Activated CD4-positive, alpha-beta T cell treated with anti-CD3 and anti-CD28 coated beads, Interleukin-2, amount 50 U/mL, for 16 hours (primary cell): ENCODE measurements at places on chromosomes 6 and 20.

- DNase-seq = no peak
Measured at GRCh38 chr6:47165918-47166317, 123.8 kb upstream of the ADGRF1 start.

DNA sequence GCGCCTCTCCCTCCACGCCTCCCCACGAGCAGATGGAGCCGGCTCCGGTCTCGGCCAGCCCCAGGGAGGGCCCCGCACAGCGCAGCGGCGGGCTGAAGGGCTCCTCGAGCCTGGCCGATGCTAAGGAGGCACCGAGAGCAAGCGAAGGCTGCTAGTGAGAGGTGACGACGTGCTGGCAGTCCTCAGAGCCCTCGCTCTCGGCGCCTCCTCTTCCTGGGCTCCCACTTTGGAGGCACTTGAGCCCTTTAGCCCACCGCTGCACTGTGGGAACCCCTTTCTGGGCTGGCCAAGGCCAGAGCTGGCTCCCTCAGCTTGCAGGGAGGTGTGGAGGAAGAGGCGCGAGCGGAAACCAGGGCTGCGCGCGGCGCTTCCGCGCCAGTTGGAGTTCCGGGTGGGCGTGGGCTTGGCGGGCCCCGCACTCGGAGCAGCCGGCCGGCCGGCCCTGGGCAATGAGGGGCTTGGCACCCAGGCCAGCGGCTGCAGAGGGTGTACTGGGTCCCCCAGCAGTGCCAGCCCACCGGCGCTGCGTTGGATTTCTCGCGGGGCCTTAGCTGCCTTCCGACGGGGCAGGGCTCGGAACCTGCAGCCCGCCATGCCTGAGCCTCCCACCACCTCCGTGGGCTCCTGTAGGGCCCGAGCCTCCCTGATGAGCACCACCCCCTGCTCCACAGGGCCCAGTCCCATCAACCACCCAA is 2.5 kb upstream of the TMEM14C start:
- peak; percentile 61 for DNase-seq

- DNase-seq = peak; percentile 44
Measured at GRCh38 chr20:8454137-8454712, 322.2 kb downstream of the PLCB1 start.

DNA sequence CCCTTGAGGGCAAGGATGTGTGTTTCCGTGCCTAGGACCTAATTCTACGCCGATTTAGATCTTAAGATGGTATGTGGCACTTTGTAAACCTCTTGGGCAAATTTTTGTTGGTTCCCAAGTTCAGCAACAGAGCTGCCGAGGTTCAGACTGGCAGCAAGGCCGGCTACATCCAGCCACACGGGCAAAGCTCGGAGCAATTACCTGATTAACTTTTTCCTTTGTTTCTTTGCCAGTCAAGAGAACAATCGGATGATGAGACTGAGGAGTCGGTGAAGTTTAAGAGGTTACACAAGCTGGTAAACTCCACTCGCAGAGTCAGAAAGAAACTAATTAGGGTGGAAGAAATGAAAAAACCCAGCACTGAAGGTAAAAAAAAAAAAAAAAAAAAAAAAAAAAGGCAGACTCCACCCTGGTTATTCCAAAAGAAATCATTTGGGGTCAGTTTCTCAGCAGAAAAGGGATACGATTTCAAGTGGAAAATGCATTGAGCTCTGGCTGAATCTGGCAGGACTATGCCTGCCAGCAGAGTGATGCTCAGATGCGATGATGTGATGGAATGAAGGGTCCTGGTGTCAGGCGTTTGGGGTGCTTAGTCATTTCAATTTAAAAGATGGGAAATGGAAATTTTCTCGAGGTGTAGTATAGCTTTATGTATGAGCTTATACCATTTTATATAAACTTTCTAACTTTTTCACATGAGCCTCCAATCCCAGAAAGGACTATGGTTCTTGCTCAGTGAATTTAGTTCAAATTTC is 171.6 kb downstream of the SASH1 start:
- no peak for DNase-seq

DNA sequence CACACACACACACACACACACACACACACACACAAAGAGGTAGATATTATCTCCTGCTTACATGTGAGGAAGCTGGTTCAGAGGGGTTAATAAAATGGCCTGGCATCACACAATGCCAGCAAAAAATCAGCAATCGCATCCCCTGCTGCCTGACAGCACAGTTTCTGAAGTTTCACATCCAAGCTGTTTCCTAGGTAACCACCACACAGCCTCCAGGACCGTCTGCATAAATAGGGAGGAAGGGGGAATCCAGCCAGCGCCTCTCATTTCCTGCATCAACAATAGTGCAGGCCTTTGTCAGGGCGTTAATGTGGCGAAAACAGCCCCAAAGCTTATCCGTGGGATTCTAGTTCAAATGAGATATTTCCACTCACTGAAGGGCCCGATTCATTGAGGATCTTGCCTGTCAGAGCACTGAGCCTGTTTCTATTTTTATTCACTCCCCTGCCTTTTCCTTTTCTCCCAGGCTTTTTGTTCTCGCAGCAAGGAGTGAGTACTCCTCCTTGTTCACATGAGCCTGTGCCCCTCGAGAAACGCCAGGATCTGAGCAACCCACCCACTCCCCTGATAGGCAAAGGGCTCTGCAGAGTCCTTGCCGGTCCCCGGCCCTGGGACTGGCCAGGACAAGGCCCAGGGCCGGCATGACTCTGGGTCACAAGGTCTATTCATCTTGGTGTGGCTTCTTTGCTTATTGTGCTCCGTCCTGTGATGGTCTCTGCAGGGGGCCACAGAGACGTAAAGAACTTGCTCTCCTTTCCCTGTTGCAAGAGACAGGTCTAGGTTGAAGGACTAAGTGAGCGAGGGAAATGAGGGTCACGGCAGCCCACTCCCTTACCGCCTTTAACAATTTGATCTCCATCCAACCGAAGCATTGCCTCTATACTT is 32.7 kb downstream of the TUBB2B start:
- no peak for DNase-seq

DNA sequence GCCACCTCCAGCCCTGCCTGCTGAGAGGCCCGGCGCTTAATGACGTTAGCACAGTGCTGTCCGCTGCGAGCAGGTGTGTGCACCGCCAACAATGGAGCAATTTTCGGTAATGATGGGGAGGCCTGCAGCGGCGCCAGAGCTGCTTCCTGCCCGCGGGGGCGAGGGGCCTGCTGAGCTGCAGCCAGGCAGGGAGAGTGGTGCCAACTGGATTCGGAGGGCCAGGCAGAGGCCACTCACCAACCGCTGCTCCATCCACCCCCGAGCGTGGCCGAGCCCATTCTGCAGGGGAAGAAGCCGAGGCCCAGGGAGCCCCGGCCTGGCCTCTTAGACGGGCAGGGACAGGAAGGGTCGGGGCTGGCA is 9.6 kb downstream of the HRH3 start:
- DNase-seq = no peak

GRCh38 chr6:42001506-42001905 is 48.8 kb upstream of the TAF8 start:
- DNase-seq = no peak

GRCh38 chr6:76810286-76810685 is 653.0 kb downstream of the HTR1B start:
- DNase-seq = no peak

DNA sequence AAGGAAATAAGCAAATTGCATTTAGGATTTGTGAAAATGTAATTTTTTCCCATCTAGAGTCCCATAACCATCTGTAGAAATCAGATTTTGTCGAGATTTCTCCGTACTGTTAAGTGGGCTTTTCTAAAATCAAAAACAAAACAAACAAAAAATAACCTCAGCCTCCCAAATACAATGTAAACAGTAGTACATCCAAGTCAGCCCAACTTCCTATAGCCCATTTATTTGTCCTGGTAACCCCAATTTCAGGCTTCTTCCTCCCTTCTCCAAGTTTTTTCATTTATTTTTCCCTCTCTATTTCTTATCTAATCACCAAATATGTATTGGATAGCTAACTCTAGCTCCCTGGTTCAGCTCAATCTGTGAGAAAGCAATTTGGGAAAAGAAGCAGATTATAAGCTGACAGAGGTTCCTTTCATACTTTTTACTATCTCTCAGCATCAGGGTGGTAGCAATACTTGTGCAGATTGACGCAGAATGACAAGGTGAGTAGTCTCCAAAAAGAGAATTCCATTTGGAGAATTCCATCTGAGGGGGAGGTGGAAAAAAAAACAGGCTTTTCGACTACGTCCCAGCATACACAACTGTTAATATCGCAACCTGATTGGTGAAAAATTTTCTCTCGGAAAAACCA is 132.6 kb upstream of the BTN3A2 start:
- no peak for DNase-seq

DNA sequence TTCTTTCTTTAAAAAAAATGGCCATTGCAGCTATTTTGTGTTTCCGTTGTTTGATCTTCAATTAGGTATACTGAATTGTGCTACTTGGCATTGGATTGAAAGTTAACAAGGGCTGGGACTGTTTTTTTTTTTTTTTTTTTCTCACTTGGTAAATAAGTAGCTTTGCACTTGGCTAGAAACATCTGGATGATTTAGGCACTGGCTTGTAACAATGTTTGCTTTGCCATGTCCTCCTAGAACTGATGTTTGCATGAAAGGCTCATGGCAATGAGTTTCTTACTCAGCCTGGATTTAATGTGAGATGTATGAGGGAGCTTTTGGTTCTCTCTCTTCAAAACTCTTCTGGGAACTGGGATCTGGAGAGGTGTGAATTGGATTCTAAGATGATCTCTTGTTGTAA is 414.1 kb downstream of the CDH26 start:
- DNase-seq = no peak

DNA sequence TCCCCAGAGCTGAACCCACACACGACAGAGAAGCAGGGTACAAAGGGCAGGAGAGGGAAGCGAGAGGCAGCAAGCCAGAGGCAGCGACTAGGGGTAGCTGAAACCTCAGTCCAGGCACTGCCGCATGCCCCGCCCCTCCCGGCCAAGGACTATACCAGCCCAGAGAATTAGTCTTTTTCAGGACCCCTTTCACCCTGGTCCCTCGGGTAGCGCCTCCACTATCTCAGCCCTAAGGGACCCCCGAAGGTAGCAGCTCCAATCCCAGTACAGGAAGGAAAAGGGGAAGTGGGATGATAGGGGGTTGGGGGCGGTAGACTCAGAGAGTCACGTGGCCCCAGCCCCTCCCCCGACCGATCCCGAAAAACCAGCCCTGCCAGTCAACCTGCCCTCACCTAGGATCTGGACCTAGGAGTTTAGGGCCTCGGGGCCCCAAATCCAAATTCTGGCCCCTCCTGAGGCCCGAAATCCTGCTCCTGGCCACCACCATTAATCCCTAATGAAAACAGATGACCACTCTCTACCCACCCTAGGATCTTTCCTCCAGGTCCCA is 1.3 kb downstream of the RGL2 start:
- DNase-seq = no peak

- no peak for DNase-seq
Measured at GRCh38 chr6:12993283-12993898, 276.8 kb downstream of the PHACTR1 start.

DNA sequence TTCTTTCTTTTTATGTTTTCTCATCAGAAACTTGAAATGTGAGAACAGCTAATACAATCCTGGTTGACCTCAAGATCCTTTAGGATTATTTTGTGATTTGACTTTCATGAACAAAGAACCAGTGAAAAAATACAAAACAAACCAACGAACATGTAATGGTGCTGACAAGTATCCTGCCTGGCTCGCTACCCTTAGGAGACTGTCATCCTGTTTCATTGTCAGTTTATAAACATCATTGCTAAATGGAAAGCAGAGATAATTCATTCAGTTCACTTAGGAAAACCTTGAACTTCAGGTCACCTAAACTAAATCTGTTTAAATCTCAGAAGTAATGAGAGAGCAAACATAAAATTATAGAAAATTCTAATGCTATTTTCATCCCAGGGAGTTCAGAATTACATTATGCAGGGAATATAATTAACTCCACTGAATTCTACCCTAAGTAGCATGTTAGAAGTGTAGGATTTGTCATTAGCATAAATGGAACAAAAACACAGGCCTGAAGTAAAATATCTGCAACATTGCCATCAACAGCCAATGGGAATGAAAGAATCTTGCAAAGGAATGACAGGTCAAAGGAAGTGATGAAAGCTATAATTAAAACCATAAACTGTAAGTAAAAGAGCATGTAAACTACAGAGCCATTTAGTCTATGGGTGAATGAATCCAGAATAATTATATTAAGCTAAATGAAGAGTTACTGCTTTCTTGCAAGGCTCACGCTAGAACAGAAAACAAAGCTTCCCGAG is 401.2 kb upstream of the MANEA start:
- no peak for DNase-seq

- peak; percentile 90 for DNase-seq
Measured at GRCh38 chr6:163413345-163414116, 987 bp upstream of the QKI start.

- peak; percentile 41 for DNase-seq
Measured at GRCh38 chr6:34791164-34791700, 651 bp upstream of the BLTP3A start.

GRCh38 chr6:79260772-79261171 is 26.3 kb upstream of the HMGN3 start:
- DNase-seq = no peak

GRCh38 chr20:24694157-24694726 is 224.8 kb downstream of the SYNDIG1 start:
- no peak for DNase-seq

DNA sequence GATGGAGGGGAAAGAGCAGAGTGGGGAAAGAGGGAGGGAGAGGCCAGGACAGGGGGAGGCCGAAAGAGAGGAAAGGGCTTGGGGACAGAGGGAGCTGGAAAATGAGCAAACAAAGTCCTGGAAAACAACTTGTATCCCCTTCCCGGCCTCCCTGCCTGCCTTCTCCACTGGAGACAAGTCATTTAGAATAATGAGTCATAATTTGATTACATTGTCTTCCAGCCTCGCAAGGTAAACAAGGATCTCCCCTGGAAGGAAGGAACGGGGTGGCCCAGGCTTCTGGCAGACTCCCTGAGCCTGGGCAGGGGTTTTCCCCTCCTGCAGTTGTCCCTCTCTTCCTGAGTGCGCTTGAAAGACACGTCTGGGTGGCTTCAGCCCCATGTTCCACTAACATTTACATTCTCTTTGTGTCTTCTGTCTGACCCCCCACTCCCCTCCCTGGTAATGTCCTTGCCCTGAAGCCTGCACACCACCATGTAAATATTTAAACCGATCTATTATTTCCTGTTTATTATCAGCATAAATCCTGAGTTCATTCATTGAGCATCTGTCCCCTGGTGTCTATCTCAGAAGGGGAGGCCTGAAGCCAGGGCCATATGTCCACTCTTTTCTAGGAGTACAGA is 12.1 kb upstream of the MRPS18A start:
- no peak for DNase-seq

GRCh38 chr6:17584241-17584803 is 15.8 kb upstream of the FAM8A1 start:
- peak; percentile 33 for DNase-seq

- DNase-seq = no peak
Measured at GRCh38 chr6:39956936-39957335, 22.7 kb upstream of the MOCS1 start.

- DNase-seq = no peak
Measured at GRCh38 chr20:47557791-47558190, 56.1 kb downstream of the NCOA3 start.
